ENCODE measurements at places on chromosomes 13 and 19. TPM values are rescaled to one million over a fixed set of nuclear protein-coding genes. Genes with fewer than 3 reads are reported as not detected.

DNA sequence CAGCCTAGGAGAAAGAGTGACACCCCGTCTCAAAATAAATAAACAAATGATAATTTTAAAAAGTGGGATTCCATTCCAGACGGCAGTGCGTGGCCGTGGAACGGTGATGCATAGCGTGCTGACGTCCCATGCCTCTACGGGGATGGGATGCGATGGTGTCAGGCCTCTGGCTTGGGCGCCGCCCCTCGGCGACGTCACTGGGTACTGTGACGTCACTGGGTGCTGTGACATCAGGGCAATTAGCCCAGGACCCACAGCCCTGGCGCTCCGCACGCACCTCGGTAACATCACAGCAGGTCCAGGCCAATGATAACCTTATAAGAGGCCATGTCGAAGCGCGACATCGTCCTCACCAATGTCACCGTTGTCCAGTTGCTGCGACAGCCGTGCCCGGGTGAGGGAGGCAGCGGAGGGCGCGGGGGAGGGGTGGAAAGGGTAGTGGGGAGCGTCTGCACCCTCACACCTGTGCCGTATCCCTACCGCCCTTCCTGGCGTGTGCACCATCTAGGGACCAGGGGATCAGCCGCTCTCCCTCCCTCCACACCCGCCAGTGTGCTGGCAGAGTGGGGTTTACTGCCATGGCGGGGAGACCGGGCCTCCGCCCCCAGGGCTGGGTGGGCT lies at the start of gene GAPDHS:
GAPDHS (plus strand) TSS at position 256 of the 621 bp plus-strand sequence; CDS start at position 328, 72 bp downstream.
- H3K4me3 ChIP-seq = no peak within 1 kb of the TSS
- no peak within 1 kb of the TSS for H3K27ac ChIP-seq
- peaks cover 68% of the 10 kb centered on the region for H3K27me3 ChIP-seq
- DNase-seq = no peak

DNA sequence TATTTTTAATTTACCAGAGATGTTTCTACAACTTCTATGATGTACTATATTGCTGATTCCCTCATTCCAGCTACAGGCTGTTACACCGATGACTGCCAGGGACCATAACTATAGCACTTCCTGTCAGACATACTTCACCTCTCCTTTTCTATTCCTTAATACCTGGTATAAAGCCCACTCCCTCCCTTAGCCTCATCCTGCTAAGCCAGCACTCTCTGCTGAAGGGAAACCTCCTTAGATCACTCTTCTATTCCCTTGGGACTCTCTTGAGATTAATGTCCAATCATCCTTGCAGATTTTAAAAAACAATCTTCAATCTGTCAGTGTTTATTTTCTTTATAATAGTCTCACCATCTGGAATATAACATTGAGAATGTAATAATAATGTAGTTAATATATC lies 127.9 kb downstream of the DIAPH3 start:
- no peak overlapping the region for H3K27ac ChIP-seq
- no peaks in the 10 kb centered on the region for H3K4me1 ChIP-seq
- no peak overlapping the region for H3K4me3 ChIP-seq
- no peaks in the 10 kb centered on the region for H3K27me3 ChIP-seq

Gene CEACAM6
- total RNA-seq = 76.5 TPM

Gene CLDN10
- not detected for total RNA-seq

Gene OR7G2
- total RNA-seq = not detected
